ENCODE measurements at places on chromosomes 4 and X.

GRCh38 chrX:10482261-10482660 is 138.1 kb downstream of the MID1 start:
- DNase-seq = no peak

DNA sequence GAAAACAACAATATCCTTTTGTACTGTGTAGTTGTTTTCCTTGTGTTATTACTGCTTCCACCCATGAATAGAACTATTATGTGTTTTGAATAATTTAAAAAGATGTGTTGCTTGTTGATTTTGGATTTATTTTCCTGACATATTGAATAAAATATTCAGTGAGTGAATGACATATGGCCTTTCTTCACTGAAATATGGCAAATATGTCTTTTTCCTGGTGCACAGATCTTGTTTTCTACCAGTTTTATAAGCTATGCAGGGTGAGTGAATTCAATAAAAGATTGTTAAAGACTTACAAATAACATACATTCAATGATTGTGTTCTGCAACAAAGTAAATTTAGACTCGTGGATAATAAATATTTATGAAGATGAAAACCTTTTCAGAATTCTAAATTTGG is 1216.3 kb upstream of the ADGRL3 start:
- DNase-seq = no peak

DNA sequence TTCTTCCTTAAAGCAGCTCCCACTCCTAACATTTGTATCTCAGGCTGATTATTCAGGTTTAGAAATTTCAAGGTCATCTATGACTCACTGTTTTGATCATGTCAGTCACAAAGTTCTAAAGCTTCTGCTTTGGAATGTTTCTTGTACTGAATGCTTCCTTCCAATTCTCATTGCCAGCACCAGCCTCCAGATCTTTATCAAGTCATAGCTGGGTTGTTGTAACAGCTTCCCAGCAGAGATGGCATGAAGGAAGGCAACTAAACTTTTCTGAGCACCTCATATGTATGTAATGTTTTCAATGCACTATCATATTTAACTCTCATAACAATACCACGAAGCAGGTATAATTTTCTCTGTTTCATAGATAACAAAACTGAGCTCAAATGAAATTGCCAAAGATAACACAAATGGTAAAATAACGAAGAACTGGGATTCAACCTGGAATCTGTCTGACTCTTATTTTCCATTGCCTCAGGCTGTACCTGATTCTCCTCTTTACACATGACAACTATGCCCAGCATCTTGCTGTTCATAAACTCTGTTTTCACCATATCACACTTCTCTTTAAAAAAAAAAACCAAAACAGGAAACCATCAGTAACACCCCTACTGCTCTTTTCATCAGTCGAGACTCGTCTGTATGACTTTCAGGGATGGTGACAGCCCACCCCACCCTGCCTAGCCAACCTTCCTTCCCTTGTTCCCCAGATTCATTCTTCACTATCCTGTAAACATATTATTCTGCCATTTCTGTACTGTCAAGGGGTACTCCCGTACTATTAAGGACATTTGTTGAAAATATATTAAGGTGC is 13.4 kb downstream of the TRPC3 start:
- no peak for DNase-seq

- DNase-seq = no peak
Measured at GRCh38 chr4:165684177-165684805, 188.7 kb upstream of the TLL1 start.

- DNase-seq = no peak
Measured at GRCh38 chr4:123216946-123217345, 179.6 kb upstream of the SPRY1 start.

GRCh38 chr4:177185579-177185978 is 124.1 kb upstream of the NEIL3 start:
- no peak for DNase-seq

- no peak for DNase-seq
Measured at GRCh38 chr4:122083989-122084388, 68.1 kb upstream of the BLTP1 start.

DNA sequence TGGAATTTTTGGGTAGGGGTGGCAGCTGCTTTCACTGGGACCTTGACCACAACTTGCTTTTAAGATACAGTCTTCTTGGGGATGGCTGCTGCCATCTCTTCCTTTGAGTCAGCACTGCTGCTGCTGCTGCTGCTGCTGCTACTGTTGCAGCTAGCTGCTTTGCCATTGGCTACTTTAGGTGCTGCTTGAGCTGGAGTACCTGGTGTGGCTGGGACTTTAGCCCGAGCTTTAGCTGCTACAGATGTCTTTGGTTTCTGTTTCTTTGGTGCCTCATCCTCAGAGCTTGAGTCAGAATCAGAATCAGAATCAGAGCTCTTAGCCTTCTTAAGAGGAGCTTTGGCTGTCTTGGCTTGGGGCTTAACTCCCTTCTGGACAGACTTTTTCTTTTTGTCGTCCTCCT is 52.2 kb downstream of the FAM9B start:
- DNase-seq = no peak

- no peak for DNase-seq
Measured at GRCh38 chr4:42172128-42172790, 19.8 kb upstream of the BEND4 start.

- DNase-seq = peak; percentile 73
Measured at GRCh38 chr4:184475096-184475461, 729 bp upstream of the IRF2 start.

GRCh38 chr4:73019462-73020047 is 50.0 kb downstream of the COX18 start:
- no peak for DNase-seq

GRCh38 chr4:53563824-53564223 is 27.5 kb downstream of the LNX1 start:
- DNase-seq = peak; percentile 44

DNA sequence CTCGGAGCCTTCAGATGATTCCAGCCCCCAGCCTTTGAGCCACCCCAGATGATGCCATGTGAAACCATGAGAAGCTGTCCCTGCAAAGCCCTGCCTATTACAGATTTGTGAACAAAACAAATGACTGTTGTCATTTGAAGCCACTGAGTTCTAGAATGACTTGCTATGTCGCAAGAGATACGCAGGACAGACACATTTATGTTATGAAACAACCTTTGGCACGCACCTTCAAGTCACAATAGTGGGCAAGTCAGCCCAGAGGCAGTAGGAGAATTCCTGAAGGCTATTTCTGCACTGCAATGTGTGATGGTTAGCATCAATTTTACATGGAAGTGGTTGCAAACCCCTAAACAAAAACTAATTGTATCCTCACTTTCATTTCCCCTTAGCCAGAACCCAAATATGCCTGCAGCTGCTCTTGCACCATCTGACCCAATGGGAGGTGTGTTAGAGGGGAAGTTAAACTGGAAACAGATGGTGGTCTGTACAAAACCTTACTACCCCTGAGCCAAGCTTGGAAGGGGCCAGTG is 174.4 kb upstream of the ATP6AP2 start:
- DNase-seq = no peak

GRCh38 chrX:42725196-42725595 is 52.8 kb downstream of the PPP1R2C start:
- DNase-seq = no peak

DNA sequence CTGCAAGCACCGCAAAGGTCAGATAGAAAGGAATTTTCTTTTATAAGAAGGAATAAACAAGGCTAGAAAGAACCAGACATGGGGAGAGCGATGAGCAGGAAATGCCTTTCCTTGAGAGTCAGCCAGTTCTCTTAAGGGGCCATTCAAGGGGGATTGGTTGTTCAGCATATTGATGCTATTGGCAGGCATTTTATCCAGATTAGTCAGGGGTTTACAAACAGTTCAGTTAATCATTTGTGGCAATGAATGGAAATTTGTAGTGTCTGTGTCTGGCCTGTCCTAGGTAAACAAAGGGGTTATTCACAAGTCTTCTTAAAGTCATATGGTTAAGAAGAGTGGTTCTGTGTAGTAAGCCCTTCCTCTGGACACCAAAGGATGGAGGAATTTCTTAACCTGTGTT is 184.7 kb upstream of the FRMPD4 start:
- DNase-seq = no peak

GRCh38 chrX:12955882-12956703 is 18.8 kb upstream of the TMSB4X start:
- peak; percentile 70 for DNase-seq

- no peak for DNase-seq
Measured at GRCh38 chr4:181294421-181294820, 948.8 kb upstream of the TENM3 start.

- no peak for DNase-seq
Measured at GRCh38 chr4:155506745-155507144, 130.0 kb upstream of the MAP9 start.
